ENCODE measurements at places on chromosomes 2 and 18.

GRCh38 chr2:42073739-42074503, 26.1 kb downstream of the PKDCC start:
- DNase-seq = no peak

GRCh38 chr2:6864923-6865345, 773 bp downstream of the CMPK2 start:
- no peak for DNase-seq

DNA sequence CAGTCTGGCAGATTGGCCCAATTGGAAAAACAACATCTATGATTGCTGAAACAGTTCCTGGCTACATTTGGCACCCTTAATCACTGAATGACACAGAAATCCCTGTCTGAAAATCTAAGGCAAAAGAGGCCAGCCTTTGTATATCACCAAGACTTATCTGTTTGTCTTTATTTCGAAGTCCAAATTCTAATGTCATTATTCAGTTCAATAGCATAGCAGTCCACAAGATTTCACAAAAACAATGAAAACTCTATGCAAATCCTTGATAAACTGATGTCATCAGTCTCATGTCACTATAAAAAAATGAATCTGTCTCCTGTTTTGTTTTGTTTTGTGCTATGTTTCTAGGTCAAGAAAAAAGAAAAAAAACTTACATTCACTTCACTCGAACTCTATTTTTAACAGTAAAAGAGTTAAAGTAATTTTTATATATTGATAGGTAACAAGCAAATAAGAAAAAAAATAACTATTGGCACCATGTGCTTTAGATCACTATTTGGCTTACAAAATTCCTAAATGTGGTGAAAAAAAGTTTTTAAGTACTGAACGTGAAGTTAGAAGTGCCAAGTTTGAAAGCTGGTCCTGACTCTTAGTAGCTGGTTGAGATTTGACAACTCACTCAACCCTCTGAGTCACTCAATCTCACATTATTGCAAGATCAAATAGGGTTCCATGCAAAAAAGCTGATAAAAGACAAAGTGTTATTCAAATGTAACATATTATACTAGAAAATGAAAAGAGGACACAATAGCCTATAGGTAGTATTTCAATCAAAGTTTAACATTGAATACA, 359.3 kb downstream of the IRS1 start:
- no peak for DNase-seq

- DNase-seq = no peak
Measured at GRCh38 chr2:12096051-12096787, 349.8 kb downstream of the LPIN1 start.

DNA sequence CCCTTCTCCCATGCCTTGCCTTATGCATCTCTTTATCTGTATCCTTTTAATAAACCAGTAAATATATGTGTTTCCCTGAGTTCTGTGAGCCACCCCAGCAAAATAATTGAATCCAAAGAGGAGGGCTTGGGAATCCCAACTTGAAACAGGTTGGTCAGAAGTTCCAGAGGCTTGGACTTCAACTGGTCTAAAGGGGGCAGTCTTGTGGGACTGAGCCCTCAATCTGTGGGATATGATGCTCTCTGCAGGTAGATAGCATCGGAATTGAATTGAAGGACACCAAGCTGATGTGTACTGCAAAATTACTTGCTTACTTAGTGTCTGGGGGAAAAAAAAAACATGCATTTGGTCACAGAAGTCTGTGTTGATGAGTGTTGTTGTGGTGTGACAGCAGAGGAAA, 1033.5 kb upstream of the TMEFF2 start:
- DNase-seq = no peak

- DNase-seq = no peak
Measured at GRCh38 chr2:191115804-191116203, 35.0 kb downstream of the STAT4 start.

GRCh38 chr2:12008425-12009061, 262.1 kb downstream of the LPIN1 start:
- DNase-seq = no peak
